ENCODE measurements at places on chromosomes 16 and 17.

GRCh38 chr16:75217389-75217851 is 1.4 kb upstream of the CTRB1 start:
- no peak for DNase-seq

DNA sequence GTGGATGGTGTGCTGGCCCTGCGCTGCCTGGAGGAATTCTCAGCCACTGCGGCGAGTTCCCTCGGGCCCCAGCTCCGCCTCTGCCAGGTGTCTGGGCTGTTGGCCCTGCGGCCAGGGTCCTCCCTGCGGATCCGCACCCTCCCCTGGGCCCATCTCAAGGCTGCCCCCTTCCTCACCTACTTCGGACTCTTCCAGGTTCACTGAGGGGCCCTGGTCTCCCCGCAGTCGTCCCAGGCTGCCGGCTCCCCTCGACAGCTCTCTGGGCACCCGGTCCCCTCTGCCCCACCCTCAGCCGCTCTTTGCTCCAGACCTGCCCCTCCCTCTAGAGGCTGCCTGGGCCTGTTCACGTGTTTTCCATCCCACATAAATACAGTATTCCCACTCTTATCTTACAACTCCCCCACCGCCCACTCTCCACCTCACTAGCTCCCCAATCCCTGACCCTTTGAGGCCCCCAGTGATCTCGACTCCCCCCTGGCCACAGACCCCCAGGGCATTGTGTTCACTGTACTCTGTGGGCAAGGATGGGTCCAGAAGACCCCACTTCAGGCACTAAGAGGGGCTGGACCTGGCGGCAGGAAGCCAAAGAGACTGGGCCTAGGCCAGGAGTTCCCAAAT is 1.3 kb upstream of the TNFSF13 start:
- no peak for DNase-seq

DNA sequence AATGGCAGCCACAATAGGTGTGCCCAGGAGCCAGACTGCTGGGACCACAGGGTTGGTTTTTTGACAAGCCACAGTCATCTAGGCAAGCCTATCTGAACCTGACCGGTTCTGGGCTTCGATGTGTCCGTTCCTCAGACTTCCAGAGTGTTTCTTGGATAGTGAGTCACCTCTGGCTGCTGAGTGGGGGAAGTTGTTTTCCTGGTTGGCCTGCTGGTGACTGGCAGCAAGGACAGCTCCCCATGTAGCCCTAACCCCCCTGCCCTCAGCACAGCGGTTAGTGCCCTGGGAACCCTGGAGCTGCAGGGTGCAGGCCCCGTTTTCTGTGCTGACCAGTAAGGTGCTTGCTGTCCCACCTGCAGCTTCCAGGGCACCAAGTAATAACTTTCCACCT is 65.5 kb downstream of the PLD6 start:
- DNase-seq: no peak

DNA sequence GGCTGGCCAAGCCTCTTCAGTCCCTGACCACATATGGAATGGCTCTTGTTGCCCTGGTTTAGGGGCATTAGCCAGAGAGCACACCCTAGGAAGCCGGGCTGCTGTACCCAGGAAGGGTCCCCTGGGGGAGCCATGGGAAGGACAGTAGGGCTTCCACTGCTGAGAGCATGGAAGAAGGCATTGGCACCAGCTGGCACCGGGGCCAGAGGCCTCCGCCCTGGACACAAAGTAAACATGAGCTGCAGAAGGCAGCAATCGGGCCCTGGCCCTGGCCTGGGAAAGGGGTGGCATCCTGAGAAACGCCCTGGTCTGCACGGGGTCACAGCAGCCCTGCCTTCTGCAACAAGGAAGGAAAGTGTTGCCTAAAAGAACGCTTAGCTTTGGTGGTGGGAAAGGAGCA is 49.4 kb downstream of the VAC14 start:
- no peak for DNase-seq

DNA sequence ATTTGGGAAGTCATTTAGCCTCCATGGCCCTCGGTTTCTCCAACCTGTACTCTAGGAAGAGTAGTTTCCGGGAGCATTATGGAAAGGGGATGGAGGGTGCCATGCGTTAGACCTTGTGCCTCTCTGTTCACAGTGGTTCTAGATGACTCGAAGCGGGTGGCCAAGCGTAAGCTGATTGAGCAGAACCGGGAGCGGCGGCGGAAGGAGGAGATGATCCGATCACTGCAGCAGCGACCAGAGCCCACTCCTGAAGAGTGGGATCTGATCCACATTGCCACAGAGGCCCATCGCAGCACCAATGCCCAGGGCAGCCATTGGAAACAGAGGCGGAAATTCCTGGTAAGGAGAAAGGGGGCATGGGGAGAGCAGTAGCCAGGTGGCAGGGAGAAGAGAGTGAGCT is 15.9 kb downstream of the NR1D1 start:
- DNase-seq: no peak

GRCh38 chr17:19305256-19305655 is 57.3 kb downstream of the B9D1 start:
- DNase-seq: no peak

- no peak for DNase-seq
Measured at GRCh38 chr16:555528-556473, 4.4 kb upstream of the PRR35 start.

DNA sequence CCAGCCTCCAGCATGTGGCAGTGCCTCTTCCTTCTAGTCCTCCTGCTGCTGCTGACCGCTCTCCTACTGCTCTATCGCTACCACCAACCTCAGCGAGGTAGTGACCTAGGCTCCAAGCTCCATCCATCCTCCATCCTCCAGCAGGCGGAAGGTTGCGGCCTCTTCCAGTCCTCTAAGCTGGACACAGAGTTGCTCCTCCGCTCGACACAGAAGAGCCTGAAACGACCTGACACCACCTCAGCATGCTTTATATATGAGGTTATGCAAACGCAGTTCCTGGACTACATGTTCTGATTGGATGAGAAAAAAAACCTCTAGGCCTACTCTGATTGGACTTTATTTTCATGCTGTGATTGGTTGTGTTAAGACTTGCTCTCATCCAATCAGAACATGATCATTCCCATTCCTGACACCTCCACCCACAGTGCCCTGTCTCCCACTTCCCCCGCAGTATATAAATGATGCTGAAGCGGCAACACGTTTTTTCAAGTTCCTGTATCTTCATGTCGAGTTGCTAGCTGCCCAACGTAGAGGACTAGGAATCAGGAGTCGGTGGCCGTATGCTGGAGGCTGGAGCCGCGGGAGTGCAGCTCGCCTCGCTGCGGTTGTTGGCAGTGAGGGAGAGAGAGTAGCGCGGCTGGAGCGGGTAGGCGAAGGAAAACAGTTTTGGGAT is 398.1 kb downstream of the KCNJ18 start:
- DNase-seq: no peak

All from stimulated activated CD8-positive, alpha-beta memory T cell treated with anti-CD3 and anti-CD28 coated beads, Interleukin-15, amount 100 ng/mL, for 24 hours (primary cell).